ENCODE measurements at places on chromosomes 6 and 20. TPM values are rescaled to one million over a fixed set of nuclear protein-coding genes. Genes with fewer than 3 reads are reported as not detected.

BCAS4 gene
- total RNA-seq: 91.0 TPM

ISM1 gene
- not detected for total RNA-seq

C20orf202 gene
- not detected for total RNA-seq

COL9A3 gene
- 98.6 TPM for total RNA-seq

CCDC170 gene
- not detected for total RNA-seq

GSTA3 gene
- not detected for total RNA-seq

LHFPL5 gene
- not detected for total RNA-seq

TPX2 gene
- 0.30 TPM for total RNA-seq

MTO1 gene
- 79.5 TPM for total RNA-seq

KIF25 gene
- total RNA-seq: not detected

HUS1B gene
- 2.9 TPM for total RNA-seq

MYBL2 gene
- total RNA-seq: 35.8 TPM

C4B gene
- total RNA-seq: 3.8 TPM

FOXP4 gene
- total RNA-seq: 38.7 TPM

TRIM10 gene
- total RNA-seq: not detected

GSTA2 gene
- total RNA-seq: not detected

PREX1 gene
- 99.4 TPM for total RNA-seq

GSTA1 gene
- total RNA-seq: not detected

RCAN2 gene
- total RNA-seq: not detected

PSORS1C2 gene
- not detected for total RNA-seq

MAPK13 gene
- 20.6 TPM for total RNA-seq

GJA1 gene
- total RNA-seq: not detected

SLA2 gene
- 0.76 TPM for total RNA-seq

GPLD1 gene
- total RNA-seq: 6.2 TPM

B3GAT2 gene
- not detected for total RNA-seq

FANCE gene
- 12.8 TPM for total RNA-seq
